Smooth muscle cell of trachea (primary cell): ENCODE measurements at places on chromosomes 7 and 10. TPM values are rescaled to one million over a fixed set of nuclear protein-coding genes. Genes with fewer than 3 reads are reported as not detected.

Gene FFAR4
- not detected in 2 replicates for total RNA-seq

Gene ACTR3C
- under 0.01 and 3.0 TPM in 2 replicates for total RNA-seq

Gene CPVL
- 0.66 and 0.73 TPM in 2 replicates for total RNA-seq

Gene C10orf67
- total RNA-seq: under 0.01 and 0.44 TPM in 2 replicates

Gene SLC39A12
- not detected in 2 replicates for total RNA-seq

Gene GPRIN2
- total RNA-seq: not detected in 2 replicates

Gene ENO4
- total RNA-seq: 0.29 and 0.50 TPM in 2 replicates

Gene NPC1L1
- 0.15 and 0.17 TPM in 2 replicates for total RNA-seq

Gene DENND2A
- total RNA-seq: 34.9 and 69.6 TPM in 2 replicates

Gene SVIL
- total RNA-seq: 87.1 and 261 TPM in 2 replicates

Gene CYP2C19
- not detected in 2 replicates for total RNA-seq

Gene GIMAP5
- total RNA-seq: not detected in 2 replicates

Gene CPXM2
- total RNA-seq: 12.9 and 43.8 TPM in 2 replicates

Gene RNLS
- 21.7 and 32.7 TPM in 2 replicates for total RNA-seq

Gene ANKRD22
- not detected in 2 replicates for total RNA-seq

Gene ZNF746
- 17.6 and 32.6 TPM in 2 replicates for total RNA-seq

Gene FKBP6
- total RNA-seq: not detected in 2 replicates

Gene ZNF273
- 3.1 and 4.2 TPM in 2 replicates for total RNA-seq

Gene HNRNPH3
- total RNA-seq: 19.0 and 33.7 TPM in 2 replicates

Gene CCDC172
- not detected in 2 replicates for total RNA-seq

Gene GPR15LG
- total RNA-seq: not detected in 2 replicates

Gene IDI2
- total RNA-seq: not detected in 2 replicates

Gene PALD1
- 0.66 and 0.73 TPM in 2 replicates for total RNA-seq

Gene FAM13C
- 2.5 and 3.3 TPM in 2 replicates for total RNA-seq

Gene NACAD
- 5.0 and 5.1 TPM in 2 replicates for total RNA-seq

Gene GPR85
- 1.5 and 1.9 TPM in 2 replicates for total RNA-seq

Gene GPR146
- total RNA-seq: 1.2 and 5.0 TPM in 2 replicates

Gene HOXA4
- total RNA-seq: 0.58 and 0.66 TPM in 2 replicates

Gene NPFFR1
- total RNA-seq: under 0.01 TPM in 1 of 2 replicates, not detected in the other

Gene OR2A7
- 0.29 and 0.33 TPM in 2 replicates for total RNA-seq

Gene FXYD4
- not detected in 2 replicates for total RNA-seq

Gene LLCFC1
- total RNA-seq: not detected in 2 replicates

Gene CCZ1B
- 19.0 and 41.2 TPM in 2 replicates for total RNA-seq

Gene TBX20
- not detected in 2 replicates for total RNA-seq
